ENCODE measurements at places on chromosomes 6 and 20. TPM values are rescaled to one million over a fixed set of nuclear protein-coding genes. Genes with fewer than 3 reads are reported as not detected.

DNA sequence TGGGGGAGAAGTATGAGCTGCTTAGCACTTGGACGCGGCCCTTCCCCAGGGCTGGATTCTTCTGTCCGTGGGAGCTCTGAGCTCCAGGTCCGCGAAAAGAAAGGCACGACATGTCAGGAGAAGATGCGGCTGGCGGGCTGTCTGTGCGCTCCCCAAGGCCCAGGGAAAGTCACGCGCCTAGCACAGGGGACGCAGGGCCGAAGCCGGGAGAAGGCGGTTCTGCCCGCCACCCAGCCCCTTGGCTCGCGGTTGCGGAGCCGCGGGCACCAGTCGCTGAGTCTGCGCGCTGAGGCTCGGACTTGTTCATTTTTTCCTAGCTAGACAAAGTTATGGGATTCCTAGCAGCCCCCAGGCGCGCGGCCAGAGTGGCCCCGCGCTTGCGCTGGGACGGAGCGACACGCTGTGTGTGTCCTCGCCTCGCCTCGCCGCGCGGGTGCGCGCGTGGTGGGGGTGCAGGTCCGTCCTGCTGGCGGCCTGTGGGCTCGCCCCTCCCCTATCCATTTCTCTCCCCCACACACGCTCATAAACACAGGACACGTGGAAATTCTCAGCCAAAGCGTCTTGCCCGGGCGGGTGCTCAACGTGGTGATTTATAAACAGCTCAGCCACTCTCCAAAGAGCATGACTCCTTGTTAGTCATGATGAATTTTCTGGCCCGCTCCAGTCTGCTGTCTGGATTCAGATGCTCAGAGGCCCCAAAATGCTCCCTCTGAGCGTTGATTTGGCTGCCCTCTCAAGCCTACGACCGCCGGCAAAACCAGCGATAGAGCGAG, 1.9 kb upstream of the POU3F2 start:
- no peak for DNase-seq

- DNase-seq, result no peak
Measured at GRCh38 chr6:14861491-14861943, 384.4 kb upstream of the JARID2 start.

GRCh38 chr20:37233548-37234253, 27.9 kb downstream of the GHRH start:
- DNase-seq, result no peak

DNA sequence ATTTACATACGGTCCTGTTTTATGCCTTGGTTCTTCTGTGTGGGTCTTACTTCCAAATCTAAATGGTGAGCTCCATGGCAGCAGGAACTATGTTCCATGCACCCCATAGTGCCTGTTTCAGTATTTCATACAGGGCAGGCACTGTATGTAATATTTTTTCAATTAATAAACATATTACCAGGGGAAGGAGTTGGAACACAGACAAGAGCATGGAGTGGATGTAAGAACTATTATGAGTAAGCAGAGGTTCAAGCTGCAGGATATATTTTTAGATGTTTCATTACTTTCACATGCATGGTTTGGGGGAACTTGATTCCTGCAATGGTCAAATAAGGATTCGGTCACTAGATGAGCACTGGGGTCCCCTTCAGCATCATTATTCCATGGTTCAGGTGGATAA, 108.3 kb downstream of the KIF13A start:
- DNase-seq, result no peak

DNA sequence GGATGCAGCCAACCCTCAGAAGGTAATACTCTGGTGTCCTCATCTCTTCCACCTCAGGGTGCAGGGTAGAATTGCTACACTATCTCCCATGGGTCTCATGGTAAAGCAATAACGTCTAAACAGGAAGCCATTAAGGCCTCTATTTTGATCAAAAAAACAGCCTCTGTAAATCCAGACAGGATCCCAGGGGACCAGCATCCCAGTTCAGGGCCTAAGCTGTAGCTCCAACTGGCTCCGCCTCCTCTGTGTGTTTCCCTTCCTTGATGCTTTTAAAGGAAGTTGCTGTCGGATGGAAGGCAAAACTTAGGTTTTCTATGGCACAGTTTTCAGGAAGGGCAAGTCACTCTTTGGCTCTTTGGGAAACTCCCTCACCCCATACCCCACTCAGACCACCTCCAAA, 222.0 kb downstream of the MAFB start:
- DNase-seq, result no peak

DNA sequence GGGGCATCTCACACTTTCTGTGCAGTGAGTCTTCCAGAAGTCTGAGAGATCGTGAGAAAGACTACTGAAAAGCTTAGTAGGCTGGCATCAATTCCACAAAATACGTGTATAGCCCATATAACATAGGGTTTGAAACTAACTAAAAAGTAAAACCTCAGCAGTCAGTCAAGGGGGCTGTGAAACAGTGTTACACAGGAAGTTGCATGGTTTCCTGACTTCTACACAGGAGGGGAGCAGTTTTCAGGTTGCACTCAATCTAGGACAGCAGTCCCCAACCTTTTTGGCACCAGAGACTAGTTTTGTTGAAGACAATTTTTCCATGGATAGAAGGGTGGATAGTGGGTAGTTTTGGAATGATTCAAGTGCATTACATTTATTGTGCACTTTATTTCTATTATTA, 4.7 kb upstream of the LY86 start:
- DNase-seq, result no peak

- DNase-seq, result no peak
Measured at GRCh38 chr20:56001106-56001785, 4.1 kb downstream of the CBLN4 start.

GRCh38 chr6:156718647-156719394, 58.4 kb upstream of the ARID1B start:
- no peak for DNase-seq

DNA sequence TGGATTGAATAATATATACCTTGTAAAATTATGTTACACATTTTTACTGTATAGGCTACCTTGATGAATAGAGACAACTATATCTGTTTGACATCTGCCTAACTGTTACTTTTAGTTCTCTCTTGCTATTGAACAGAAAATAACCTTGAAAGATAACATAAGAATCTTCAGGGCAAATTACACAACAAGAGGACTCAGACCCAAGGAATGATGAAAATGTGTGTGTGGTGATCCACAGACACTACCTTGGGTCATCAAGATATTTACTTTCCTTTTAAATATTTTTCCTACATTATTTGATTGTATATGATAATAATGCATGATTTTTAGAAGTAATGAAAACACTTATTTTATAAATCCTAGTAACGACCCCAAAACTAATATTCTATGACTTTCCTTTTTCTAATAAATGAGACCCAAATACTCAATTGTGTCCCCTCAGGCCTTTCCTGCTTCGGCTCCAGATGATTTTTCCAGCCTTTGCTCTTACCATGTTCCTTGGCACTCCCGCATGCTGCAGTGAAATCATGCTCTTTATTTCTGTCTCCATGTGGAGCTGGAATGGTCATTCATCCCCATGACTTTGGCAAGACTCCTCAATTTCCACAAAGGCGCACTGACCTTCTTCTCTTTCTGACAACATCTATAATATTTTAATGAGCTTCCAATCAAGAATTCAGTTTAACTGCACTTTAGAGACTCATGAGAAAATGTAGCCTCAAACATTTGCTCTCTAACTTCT, 187.6 kb downstream of the EPM2A start:
- DNase-seq, result no peak

The RNF217 gene
- total RNA-seq, result 51.7 TPM

DNA sequence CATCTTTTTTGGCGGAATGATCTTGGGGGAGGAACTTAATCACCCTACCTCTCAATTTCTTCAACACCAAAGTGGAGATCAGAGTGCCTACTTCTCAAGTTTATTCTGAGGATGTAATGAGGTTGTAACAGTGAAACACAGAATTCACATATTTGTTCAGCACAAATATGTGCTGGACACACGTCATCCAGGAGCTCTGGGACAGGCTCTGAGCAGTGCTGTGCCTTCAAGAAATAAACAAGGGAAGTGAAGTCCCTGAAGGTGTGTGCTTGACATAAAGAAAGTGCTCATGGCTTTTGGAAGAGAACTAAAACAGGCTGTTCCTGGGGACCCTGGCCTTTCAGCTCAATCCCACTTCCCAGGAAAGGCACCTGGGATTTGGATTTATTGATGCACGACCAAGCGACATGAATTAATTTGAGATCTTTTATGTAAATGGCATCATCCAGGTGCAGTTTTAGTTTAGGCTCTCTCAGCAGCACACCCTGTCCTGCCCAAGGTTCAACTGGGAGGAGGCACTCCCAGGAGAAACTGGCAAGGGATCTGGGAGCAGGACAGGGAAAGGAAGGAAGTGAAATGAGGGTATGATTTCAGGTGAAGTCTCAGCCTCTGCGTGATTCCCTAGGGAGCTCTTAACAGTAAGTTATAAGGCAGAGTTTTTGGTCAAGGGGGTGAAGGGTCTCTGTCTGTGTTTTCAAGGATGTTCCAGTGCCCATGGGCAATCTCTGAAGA, 211.0 kb downstream of the FOXA2 start:
- no peak for DNase-seq

The HUS1B gene
- total RNA-seq, result 2.2 TPM

DNA sequence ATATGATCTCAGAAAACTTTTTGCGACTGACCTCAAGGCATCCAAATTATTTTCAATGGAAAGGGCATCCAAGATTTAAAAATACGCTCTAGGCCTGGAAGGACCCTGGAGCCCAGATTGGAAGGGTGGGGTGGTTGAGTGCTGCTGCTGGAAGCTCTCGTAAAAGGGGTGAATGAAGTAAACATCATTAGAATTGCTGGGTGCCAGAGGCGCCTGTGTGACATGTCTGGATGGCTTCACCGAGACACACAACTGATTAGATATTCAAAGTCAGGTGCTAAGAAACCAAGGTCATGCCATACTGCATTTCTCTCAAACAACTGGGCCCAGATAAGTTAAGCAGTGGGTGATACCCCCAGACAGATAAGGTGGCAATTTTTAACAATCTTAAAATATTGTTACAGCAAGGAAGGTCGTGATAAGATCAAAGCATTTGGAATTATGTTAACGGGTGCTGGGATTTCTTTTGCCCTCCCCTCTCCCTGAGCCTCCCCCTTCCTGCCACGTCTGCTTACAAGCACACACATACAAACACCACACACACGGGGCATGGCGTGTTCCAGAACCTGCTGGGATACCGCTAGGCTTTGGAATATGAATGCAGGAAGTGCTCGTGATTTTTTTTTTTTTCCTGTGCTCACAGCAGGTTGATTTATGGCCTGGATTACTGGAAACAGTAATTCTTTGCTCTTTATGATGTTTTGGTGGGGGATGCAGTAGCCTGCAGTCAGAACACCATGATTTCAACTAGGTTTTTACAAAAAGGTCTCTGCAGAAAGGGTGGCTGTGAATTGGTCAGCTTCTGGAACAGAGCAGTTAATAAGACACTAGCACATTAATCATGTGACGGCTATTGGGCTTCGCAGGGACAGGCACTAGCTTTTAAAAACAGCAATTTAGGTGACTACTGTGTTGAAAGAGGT, 551.2 kb downstream of the QKI start:
- DNase-seq, result peak; percentile 54

DNA sequence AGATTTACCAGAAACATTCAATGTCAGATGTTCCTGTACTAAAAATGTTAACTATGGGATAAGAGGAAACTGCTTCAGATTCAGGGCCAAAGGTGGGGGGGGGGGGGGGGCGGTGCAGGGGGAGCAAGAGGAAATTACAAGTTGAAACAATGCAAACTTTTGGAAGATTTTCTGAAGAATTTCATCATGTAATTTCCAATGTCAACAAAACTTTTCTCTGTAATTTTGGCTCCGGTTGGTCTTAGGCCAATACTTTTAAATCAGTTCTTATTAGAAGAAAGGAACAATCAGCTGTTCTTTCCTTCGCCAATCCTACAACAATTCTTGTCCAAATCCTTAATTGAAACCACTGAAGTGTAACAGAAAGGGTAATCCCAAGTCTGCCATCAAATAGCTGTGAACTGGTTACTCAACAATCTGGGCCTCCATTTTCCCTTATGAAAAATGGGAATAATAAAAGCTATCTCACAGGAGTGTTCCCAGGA, 13.1 kb downstream of the UQCC1 start:
- DNase-seq, result no peak

- no peak for DNase-seq
Measured at GRCh38 chr6:133040094-133040802, 200.9 kb upstream of the EYA4 start.

The RAMACL gene
- 6.0 TPM for total RNA-seq

The ACTL10 gene
- total RNA-seq, result 0.95 TPM

The ADGRB3 gene
- 29.4 TPM for total RNA-seq

- DNase-seq, result no peak
Measured at GRCh38 chr6:107319906-107320530, 139.3 kb downstream of the PDSS2 start.

GRCh38 chr6:130625825-130626527, 201.2 kb upstream of the SMLR1 start:
- DNase-seq, result no peak

GRCh38 chr20:49616154-49617007, 48.4 kb upstream of the PTGIS start:
- DNase-seq, result no peak

- no peak for DNase-seq
Measured at GRCh38 chr20:21391972-21392352, 5.4 kb downstream of the NKX2-4 start.

GRCh38 chr6:13859871-13860555, 45.7 kb upstream of the MCUR1 start:
- no peak for DNase-seq

Measured in urinary bladder (tissue), 4 donors.